Ammon's horn (tissue), 1 donor: ENCODE measurements at places on chromosomes 16 and 17.

GRCh38 chr17:64412944-64413381, 22.3 kb upstream of the PECAM1 start:
- no peak for DNase-seq

DNA sequence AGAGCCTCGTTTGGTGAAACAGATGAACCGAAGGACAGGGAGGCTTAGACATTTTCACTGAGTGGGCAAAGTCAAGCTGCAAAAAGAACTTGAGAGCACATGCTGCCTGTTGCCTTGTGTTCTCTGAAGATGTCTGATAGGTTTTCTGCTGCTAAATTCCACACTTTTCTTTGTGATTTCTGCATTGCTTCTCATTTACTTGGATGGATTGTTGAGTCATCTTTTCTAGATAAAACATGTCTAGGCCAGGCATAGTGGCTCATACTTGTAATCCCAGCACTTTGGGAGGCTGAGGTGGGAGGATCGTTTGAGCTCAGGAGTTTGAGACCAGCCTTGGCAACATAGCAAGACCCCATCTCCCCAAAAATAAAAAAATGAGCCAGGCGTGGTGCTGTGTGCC, 80.4 kb upstream of the CLEC18A start:
- DNase-seq, result no peak

GRCh38 chr16:71703333-71703732, 21.2 kb downstream of the PHLPP2 start:
- no peak for DNase-seq

DNA sequence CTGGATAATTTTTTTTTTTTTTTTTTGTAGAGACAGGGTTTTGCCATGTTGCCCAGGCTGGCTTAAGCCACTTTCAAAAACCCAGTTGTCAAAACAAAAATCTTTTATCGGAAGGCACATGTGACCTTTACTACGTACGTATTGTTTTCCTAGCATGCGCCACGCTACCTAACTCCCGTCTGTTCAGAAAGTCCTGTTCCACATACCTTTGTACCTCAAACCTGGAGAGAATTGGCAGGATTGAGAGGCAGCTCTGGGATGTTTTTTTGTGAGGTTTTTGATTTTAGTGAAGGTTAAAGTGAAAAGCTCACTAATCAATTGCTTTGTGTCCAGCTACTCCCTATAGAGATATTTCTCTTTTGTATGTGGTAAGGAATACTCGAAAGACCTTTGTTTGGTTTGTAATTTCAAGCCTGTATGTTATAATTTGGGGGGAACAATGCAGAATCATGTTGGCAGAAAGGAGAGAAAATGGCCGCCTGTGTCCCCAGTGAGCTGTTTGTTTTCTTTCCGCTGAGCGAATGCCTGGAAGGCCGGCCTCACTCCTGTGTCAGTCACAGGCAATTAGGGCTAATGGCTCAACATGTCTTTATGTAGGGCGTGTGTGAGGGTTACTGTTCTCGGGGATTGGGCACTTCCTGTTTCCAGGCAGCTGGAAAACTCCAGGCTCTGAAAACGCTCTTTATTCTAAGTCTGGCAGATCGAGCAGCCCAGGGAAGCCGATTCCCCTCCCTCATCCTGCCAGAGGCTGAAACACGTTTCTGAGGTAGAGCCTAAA, 60.8 kb upstream of the CLEC18A start:
- peak; percentile 96 for DNase-seq

DNA sequence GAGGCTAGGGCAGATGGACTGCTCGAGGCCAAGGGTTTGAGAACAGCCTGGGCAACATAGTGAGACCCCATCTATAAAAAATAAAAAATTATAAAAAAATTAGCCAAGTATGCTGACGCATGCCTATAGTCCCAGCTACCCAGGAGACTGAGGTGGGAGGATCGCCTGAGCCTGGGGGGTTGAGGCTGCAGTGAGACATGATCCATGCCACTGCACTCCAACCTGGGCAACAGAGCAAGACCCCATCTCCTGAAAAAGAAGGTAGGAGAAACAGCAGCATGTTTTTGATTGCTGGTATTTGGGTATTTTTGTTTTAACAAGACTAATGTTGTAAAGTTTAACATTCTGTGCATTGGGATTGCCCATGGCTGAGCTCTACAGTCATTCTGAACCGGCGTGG, 8.9 kb upstream of the DDX19A start:
- no peak for DNase-seq

DNA sequence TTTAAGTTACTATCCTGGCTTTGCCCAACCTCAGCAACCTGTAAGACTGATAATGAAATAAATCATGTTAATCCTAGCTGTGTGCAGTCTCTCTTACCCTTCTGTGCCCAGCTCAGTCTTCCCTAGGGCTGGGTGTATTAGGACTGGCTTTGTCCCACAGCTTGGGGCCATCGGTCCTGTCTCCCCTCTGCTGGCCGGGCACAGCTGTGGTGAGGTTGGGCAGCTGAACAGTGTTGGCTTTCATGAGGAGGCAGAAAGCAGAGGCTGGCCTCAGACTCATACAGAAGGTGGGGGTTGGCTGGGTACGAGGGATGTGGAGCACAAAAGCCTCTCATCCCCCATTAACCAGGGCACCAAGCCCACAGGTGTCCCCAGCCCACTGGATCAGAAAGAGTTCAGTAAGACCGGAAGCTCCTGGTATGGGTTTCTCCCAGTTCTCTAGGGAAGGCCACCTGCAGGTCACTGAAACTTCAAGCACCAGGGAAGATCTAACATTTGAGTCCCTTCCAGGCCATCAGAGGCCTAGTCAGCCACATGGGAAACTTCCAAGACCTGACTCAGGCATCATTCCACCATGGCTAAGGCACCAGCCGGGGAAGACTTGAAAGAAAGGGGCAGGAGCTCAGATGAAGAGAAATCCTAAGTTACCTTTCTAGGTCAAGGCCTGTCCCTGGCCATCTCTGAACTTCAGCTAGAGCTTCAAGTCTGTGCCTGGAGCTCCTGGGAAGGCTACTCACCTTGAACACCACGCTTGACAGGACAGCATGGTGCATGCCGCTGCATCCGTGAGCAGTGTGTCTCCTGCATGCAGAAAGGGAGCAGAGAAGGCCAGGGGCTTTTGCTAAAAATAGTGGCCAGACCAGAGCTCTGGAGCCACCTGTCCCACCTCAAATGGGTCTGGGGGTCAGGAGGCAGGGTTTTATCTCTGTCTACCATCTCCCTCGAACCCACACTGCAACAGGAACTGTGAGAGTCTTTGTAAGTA, 8.8 kb downstream of the CNP start:
- peak; percentile 93 for DNase-seq
